ENCODE measurements at places on chromosomes 13 and 19. TPM values are rescaled to one million over a fixed set of nuclear protein-coding genes. Genes with fewer than 3 reads are reported as not detected.

Gene RNF126
- 147 TPM for total RNA-seq

Gene CYSLTR2
- total RNA-seq: 0.53 TPM

Gene ZNF560
- not detected for total RNA-seq

Gene ICAM5
- 3.1 TPM for total RNA-seq

Gene GRK1
- not detected for total RNA-seq

Gene CGB8
- not detected for total RNA-seq

Gene AMER2
- total RNA-seq: not detected

Gene RASA3
- 26.6 TPM for total RNA-seq

Gene NKPD1
- 0.33 TPM for total RNA-seq

Gene EBPL
- total RNA-seq: 59.1 TPM

Gene ZNF556
- total RNA-seq: not detected

Gene CYP4F3
- not detected for total RNA-seq

Gene NCAN
- total RNA-seq: 0.05 TPM

Gene GPALPP1
- 20.5 TPM for total RNA-seq

- DNase-seq: no peak
Measured at GRCh38 chr13:111542530-111543341, 222.3 kb downstream of the TEX29 start.

GRCh38 chr13:23848019-23848418 is 41.2 kb downstream of the MIPEP start:
- no peak for DNase-seq

DNA sequence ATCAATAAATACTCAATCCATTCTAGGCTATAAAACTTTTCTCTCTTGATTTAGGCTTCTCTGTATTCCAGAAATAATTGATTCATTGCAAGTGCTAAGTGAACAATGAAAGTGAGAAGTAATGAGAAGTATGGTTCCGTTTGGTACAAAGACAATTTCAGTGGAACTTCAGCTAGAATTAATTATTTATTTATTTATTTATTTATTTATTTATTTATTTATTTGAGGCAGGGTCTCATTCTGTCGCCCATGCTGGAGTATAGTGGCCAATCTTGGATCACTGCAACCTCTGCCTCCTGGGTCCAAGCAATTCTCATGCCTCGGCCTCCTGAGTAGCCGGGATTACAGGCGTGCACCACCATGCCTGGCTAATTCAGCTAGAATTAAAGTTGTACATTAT is 262.1 kb downstream of the B3GLCT start:
- no peak for DNase-seq

DNA sequence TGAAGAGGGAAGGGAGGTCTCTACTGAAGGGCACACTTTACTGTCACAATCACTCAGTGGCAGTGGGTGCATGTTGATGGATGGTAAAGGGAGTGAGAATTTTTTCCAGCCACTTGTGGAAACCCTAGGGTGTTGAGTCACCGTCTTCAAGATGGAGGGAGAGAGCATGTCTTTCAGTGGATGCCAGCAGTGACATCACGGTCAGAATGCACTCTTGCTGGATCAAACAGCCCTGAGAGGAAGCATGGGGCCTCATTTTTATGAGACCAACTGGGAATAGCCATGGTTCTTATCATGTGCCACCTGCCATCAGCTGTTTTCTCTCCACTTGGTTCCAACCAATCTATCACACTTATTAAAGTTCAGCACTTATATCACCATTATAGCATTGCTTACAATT is 182.5 kb downstream of the KCNRG start:
- no peak for DNase-seq

DNA sequence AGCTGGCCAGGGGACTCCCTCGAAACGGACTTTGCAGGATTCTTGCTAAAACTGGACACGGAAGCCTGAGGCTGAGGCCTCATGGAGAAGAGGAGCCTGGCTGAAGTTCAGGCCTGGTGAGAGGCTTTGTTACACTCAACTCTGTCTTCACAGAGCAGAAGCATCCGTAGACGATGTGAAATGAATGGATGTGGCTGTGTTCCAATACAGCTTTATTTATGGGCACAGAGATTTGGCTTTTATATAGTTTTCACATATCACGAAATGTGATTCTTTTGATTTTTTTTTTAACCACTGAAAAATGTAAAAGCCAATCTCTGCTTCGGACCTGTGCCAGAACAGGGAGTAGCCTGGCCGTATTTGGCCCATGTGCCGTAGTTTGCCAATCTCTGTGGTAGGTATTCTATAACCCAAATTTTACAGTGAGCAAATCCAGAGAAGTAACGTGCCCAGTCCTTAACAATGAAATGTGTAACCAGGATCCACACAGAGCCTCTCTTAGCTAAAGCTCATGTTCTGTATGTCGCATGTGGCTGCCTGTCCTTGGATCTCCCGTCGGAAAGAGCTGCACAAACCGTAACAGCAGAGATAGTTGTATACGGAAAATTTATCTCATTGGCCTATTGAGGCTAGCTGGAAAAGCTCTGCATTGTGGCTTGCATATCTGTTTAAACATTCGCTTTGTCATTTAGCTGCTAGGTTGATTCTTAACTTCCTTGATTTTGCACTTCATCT is 171.6 kb upstream of the RNF113B start:
- no peak for DNase-seq

- no peak for DNase-seq
Measured at GRCh38 chr19:6259312-6259861, 20.4 kb downstream of the MLLT1 start.

DNA sequence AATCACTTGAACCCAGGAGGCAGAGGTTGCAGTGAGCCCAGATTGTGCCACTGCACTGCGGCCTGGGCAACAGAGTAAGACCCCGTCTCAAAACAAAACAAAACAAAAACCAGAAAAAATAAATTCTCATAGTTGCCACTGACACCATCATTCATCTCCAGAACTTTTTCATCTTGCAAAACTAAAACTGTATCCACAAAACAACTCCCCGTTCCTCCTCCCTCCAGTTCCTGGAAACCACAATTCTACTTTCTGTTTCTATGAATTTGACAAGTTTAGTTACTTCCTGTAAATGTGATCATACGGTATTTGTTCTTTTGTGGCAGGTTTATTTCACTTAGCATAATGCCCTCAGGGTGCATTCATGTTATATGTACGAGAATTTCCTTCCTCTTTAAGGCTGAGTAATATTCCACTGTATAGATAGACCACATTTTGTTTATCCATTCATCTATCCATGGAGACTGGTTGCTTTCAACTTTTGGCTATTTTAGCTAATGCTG is 13.2 kb upstream of the ADGRE5 start:
- DNase-seq: no peak

GRCh38 chr19:40756502-40757110 is 5.6 kb downstream of the SNRPA start:
- DNase-seq: no peak

GRCh38 chr13:79492313-79492798 is 11.4 kb downstream of the NDFIP2 start:
- no peak for DNase-seq

- no peak for DNase-seq
Measured at GRCh38 chr13:109917422-109917821, 131.0 kb upstream of the IRS2 start.

- no peak for DNase-seq
Measured at GRCh38 chr19:13072188-13072908, 30.3 kb downstream of the LYL1 start.

DNA sequence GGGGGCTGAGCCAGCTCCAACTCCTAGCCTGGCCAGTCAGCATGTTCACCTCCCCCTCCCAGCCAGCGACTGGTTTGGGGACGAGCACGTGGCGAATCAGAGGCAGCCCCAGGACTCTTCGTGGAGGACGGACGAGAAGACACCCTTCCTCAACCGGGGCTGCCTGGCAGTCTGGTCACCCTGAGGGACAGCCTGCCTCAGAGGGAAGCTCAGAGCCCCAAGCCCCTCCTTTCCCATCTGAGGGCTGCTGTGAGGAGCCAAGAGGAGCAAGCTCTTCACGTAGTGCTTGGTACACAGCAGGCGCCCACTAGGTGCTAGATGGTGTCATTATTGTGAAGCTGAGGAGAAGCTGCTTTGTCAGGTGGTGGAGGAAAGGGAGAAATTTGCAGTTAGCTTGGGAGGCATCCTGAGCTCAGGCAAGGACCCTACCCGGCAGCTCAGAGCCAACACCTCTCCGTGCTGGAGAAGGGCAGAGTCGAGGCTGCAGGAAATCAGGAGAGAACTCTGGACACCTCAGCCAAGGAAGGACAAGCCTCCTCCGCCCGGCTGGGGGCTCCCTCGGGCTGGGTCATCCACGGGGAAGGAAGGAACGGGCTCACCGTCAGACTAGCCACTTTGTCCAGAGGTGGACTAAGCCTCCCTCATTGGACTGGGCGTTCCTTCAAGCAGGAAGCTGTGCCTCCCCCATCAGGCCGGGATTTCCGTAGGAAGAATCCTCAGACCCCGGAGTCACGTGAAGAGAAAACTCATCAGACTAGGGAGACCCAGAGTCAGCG is 14.9 kb upstream of the C2CD4C start:
- no peak for DNase-seq

DNA sequence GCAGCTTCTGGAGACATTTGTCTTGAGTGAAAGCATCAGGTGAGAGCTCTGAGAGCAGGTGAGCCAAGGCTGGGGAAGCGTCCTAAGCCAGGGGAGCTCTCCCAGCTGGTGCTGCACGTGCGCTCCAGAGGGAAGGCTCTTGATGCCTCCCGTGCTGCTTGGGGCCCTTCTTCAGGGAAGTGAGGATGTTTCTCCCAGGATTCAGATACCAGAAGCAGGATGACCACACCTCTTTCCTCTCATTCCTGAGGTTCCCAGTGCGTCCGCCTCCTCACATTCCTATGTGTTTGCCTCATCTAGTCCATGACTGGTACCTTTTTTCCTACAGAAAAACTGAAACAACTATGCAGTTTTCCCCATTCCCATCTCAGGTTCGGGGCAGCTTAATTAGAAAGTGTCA is 231.0 kb upstream of the IRS2 start:
- no peak for DNase-seq

DNA sequence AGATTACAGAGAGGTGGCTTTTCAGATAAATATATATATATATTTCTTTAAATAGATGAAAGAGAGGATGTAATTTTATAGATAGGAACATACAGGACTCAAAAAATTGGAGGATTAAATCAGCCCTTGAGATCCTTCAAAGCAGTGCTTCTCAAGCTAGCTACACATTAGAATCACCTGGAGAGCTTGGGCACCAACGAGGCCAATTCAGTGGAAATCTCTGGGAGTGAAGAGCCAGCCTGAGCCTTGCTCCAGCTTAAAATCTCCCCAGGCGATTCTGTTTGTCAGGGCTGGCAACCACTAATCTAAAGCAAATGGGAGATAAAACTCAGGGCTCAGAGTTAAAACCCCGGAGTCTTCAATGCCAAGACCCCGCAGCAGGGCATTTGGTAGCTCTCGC is 15.0 kb upstream of the CLN5 start:
- DNase-seq: no peak

GRCh38 chr19:1364070-1364704 is 19.5 kb upstream of the NDUFS7 start:
- no peak for DNase-seq

Data from activated T-cell treated with anti-CD3 and anti-CD28 coated beads, Interleukin-2, amount 50 U/mL, for 4 hours (primary cell).